HCT116 (cell line): ENCODE measurements at places on chromosomes 5 and 9. TPM values are rescaled to one million over a fixed set of nuclear protein-coding genes. Genes with fewer than 3 reads are reported as not detected.

The GAPT gene
- not detected for total RNA-seq

The SLC25A25 gene
- 15.3 TPM for total RNA-seq

- no peak overlapping the region for H3K4me3 ChIP-seq
- H3K27me3 ChIP-seq: no peaks in the 10 kb centered on the region
- DNase-seq: no peak
Measured at GRCh38 chr5:134582281-134582680, 50.3 kb downstream of the SAR1B start.

DNA sequence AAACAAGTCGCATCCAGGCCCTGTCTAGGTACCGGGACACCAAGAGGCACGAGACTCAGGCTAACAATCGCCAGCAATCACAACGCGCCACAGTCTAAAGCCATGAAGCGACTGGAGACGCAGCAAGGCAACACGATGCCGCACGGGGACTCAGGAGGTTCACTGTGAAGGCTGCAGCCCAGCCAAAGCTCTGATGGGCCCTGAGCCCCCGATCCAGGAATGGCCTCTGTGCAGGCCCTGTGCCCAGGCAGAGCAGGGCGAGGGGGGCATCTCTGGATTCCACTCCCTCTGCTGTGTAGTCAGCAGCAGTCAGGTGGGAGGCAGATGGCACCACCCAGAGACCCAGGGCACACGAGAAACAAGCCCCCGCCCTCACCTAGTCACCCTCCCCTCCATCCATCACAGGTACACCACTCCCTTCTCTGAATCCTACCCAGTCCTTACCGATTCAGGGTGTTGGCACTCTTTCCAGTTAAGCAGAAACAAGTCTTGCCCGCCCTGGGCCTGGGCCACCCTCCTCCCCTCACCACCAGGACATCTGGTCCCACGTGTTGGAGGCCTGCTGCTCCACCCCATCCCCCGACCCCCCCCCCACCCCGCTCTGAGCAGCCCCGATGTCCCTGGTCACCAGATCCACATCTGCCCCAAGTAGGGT is 1.1 kb downstream of the RALGDS start:
- no peaks in the 10 kb centered on the region for H3K27me3 ChIP-seq
- peaks cover 8% of the 10 kb centered on the region for H3K4me1 ChIP-seq
- H3K4me3 ChIP-seq: peak overlapping the region; percentile 62

DNA sequence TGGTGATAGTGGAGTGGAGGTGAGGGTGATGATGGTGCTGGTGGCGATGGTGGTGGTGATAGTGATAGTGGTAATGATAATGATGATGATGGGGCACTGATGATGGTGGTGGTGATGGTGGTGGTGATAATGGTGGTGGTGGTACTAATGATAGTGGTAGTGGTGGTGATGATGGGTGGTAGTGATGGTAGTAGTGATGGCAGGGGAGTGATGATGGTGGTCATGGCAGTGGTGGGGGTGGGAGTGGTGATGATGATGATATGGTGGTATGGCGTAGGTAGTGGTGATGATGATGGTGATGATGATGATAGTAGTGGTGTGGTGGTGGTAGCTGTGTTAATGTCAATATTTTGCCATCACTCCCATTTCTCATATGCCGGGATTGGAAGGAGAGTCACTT is 44.5 kb upstream of the ORM1 start:
- peaks cover 37% of the 10 kb centered on the region for H3K4me1 ChIP-seq
- peak overlapping the region; percentile 5; the same call in 1 of the 2 replicates for H3K4me3 ChIP-seq
- DNase-seq: no peak
- no peaks in the 10 kb centered on the region for H3K27me3 ChIP-seq
- peak overlapping the region; percentile 91 for H3K27ac ChIP-seq
- no peaks in the 10 kb centered on the region for H3K36me3 ChIP-seq

DNA sequence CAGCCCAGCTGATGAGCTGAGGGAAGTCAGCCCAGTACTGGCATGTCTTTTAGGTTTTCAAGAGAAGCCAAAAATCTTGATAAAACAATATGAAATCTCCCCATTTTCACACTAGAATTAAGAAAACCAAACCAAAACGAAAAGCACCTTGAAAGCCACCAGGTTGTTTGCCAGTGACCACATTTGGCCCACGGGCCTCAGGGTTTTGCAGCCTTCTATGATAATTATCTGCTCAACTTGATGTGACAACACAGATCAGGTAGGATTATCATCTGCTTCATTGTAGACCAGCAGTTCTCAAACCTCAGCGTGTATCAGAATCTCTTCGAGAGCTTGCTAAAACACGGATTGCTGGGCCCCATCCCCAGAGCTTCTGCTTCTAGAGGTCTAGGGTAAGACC is 101.4 kb downstream of the GALNT10 start:
- peaks cover 8% of the 10 kb centered on the region for H3K4me1 ChIP-seq
- H3K27ac ChIP-seq: no peak overlapping the region
- no peaks in the 10 kb centered on the region for H3K36me3 ChIP-seq
- H3K27me3 ChIP-seq: no peaks in the 10 kb centered on the region

DNA sequence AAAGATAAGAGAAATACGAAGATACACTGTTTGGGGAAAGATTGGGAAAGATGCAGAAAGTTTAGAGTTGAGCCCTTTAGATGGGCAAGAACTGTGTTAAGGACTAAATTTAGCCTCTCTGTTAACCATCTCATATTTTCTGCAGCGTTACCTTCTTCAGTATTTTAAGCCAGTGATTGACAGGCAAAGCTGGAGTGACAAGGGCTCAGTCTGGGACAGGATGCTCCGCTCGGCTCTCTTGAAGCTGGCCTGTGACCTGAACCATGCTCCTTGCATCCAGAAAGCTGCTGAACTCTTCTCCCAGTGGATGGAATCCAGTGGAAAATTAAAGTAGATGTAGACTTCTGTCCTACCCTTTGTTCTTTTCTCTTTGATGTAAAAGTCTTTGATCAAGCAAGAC is 26.4 kb upstream of the LNPEP start:
- H3K27ac ChIP-seq: no peak overlapping the region
- no peaks in the 10 kb centered on the region for H3K4me1 ChIP-seq
- DNase-seq: no peak
- no peak overlapping the region for H3K4me3 ChIP-seq
- H3K27me3 ChIP-seq: no peaks in the 10 kb centered on the region
